Ascending aorta (tissue), 2 donors: ENCODE measurements at places on chromosomes 7 and 10. TPM values are rescaled to one million over a fixed set of nuclear protein-coding genes. Genes with fewer than 3 reads are reported as not detected.

GRCh38 chr7:16638282-16639280 lies 7.0 kb downstream of the ANKMY2 start:
- no peak for DNase-seq
- no peak overlapping the region for H3K27ac ChIP-seq

The MKX gene
- total RNA-seq = 15.8 TPM

DNA sequence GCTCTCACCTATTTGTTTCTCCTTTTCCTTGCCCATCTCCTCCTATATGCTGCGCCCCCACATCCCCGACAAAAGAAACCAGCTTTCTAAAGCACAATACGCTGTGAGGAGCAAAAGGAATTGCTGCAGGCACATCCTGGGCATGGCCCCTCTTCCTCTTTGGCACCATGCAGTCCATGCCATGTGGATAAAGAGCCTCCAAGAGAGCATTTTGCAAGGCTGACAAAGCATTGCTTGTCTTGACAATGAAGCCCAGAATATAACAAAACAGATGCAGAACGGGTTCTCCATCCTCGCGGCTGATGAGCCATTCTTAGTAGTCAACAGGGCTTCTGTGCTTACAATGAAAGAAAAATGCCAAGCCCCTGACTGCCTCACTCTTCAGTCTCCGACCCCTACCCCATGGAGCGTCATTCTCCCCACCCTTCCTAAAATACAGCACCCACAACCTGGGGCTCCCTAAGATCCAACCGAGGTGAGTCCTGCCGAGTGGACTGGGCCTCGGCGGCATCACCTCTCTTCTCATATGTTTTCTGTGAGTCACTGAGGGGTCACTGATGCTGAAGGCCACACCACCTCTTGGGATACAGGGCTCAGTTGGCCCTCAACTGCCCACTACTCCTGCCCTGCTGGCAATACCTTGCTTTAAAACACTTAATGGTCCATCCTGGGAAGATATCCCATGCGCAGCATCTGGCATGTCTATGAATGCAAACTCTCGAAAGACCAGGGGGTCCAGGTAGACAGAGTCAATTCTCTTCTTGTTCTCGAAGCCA lies 47.5 kb downstream of the GSDME start:
- H3K27ac ChIP-seq = no peak overlapping the region
- H3K36me3 ChIP-seq = peaks cover 13% of the 10 kb centered on the region
- no peak overlapping the region for H3K4me3 ChIP-seq
- DNase-seq = no peak
- H3K4me1 ChIP-seq = no peaks in the 10 kb centered on the region
- H3K27me3 ChIP-seq = no peaks in the 10 kb centered on the region

The MYPN gene
- total RNA-seq = not detected

GRCh38 chr7:525740-526139 lies 6.1 kb upstream of the PDGFA start:
- no peaks in the 10 kb centered on the region for H3K36me3 ChIP-seq
- peak; percentile 23 for DNase-seq
- peaks cover 16% of the 10 kb centered on the region for H3K4me1 ChIP-seq
- H3K4me3 ChIP-seq = no peak overlapping the region
- peak overlapping the region; percentile 29 for H3K27ac ChIP-seq
- H3K27me3 ChIP-seq = no peaks in the 10 kb centered on the region

The ZP3 gene
- total RNA-seq = 1.1 TPM

The PLXNA4 gene
- 27.1 TPM for total RNA-seq

GRCh38 chr7:139541600-139542307 lies 18.3 kb downstream of the CLEC2L start:
- no peaks in the 10 kb centered on the region for H3K4me1 ChIP-seq
- H3K36me3 ChIP-seq = no peaks in the 10 kb centered on the region
- H3K27me3 ChIP-seq = no peaks in the 10 kb centered on the region
- no peak overlapping the region for H3K27ac ChIP-seq

- peak; percentile 78 for DNase-seq
- H3K27ac ChIP-seq = peak overlapping the region; percentile 47
- H3K36me3 ChIP-seq = no peaks in the 10 kb centered on the region
- H3K4me3 ChIP-seq = peak overlapping the region; percentile 7
- peaks cover 23% of the 10 kb centered on the region for H3K4me1 ChIP-seq
Measured at GRCh38 chr10:70508912-70509756, 30.6 kb downstream of the PALD1 start.

- no peaks in the 10 kb centered on the region for H3K36me3 ChIP-seq
- no peak overlapping the region for H3K27ac ChIP-seq
- H3K27me3 ChIP-seq = no peaks in the 10 kb centered on the region
Measured at GRCh38 chr7:124322561-124322960, 289.7 kb upstream of the TMEM229A start.

- no peaks in the 10 kb centered on the region for H3K36me3 ChIP-seq
- H3K27me3 ChIP-seq = no peaks in the 10 kb centered on the region
- H3K27ac ChIP-seq = no peak overlapping the region
- no peaks in the 10 kb centered on the region for H3K4me1 ChIP-seq
- no peak overlapping the region for H3K4me3 ChIP-seq
Measured at GRCh38 chr10:75197066-75197465, 13.5 kb upstream of the VDAC2 start.

The ICA1 gene
- total RNA-seq = 18.3 TPM

DNA sequence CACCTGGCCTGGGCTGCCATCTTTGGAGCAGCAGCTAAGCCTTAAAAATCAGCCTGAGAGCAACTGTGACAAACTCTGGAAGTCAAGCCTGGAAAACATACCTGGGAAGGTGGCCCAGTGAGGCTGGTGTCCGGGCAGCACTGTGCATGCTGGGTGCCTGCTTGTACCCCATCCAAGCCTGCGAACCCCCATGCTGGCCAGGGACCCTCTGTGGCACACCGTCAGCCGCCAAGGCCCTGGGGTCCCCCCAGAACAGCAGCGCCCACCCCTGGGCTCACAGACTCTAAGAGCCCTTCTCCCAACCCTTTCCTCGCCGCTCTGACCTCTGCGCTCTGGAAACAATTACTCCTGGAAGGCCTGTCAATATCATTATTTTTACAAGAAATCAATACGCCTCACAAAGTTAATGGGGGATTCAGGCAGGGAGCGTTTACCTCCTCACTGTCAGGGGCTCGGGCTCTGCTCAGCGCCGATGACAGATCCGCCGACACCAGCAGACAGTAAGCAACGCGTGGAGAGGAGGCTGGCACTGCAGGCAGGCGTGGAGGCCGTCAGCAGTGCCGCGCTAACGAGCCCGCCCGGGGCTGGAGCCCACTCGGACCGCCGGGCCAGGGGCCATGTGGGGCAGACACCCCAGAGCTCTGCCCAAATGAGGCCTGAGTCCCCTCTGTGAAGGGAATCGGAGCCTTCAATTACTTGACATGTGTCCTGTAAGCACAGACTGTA lies 54.4 kb downstream of the EBF3 start:
- no peak overlapping the region for H3K4me3 ChIP-seq
- H3K27me3 ChIP-seq = no peaks in the 10 kb centered on the region
- DNase-seq = no peak

The COPS6 gene
- total RNA-seq = 18.1 TPM

DNA sequence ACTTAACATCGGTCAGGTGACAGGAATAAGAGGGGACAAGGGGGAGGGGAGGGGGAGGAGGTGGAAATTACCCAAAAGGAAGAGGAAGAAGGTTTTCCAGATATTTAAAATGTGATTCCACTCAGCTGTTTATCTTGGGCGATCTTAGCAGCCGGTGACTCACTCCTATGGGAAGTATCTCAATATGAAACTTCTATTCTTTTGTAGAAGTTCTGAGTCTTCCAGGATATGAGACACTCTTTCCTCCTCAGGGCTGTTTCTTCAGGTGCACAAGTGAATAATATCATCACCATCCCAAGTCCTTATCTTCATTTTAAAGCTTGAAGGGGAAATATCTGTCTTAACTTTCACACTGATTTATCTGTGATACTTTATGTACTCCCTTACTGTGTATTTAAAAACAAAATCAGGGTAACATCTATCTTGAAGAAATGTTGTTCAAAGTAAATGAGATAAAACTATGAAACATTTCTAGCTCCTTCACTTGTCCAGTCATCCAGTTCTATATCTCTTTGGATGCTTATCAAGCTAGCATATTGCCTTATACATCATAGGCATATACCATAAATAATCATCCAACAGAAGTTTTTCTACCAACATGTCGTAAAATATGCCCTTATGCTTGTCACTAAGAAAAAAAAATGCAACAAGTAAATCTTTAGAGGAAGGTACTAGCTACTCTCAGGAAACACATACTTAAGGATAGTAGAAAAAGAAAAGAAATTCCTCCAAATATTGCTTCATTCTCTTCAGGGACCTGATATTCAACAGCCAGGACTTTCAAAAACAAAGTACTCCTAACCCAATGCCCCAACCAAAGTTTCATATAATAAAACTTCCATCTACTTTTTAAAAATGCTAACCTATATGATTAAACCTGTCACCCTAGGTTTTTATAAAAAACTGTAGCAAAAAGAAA lies 13.7 kb downstream of the DOCK4 start:
- no peaks in the 10 kb centered on the region for H3K27me3 ChIP-seq
- no peak overlapping the region for H3K27ac ChIP-seq
- peaks cover 5% of the 10 kb centered on the region for H3K4me1 ChIP-seq
- no peaks in the 10 kb centered on the region for H3K36me3 ChIP-seq
- DNase-seq = no peak
- H3K4me3 ChIP-seq = no peak overlapping the region

- no peaks in the 10 kb centered on the region for H3K4me1 ChIP-seq
- H3K36me3 ChIP-seq = no peaks in the 10 kb centered on the region
- H3K4me3 ChIP-seq = peak overlapping the region; percentile 37
Measured at GRCh38 chr10:109457302-109457638, 466.0 kb downstream of the XPNPEP1 start.

GRCh38 chr7:19307554-19307953 lies 162.3 kb upstream of the FERD3L start:
- no peak for DNase-seq
- no peak overlapping the region for H3K27ac ChIP-seq
- no peaks in the 10 kb centered on the region for H3K36me3 ChIP-seq
- no peaks in the 10 kb centered on the region for H3K27me3 ChIP-seq

- no peak overlapping the region for H3K4me3 ChIP-seq
- H3K27me3 ChIP-seq = no peaks in the 10 kb centered on the region
- H3K27ac ChIP-seq = no peak overlapping the region
- DNase-seq = no peak
- H3K4me1 ChIP-seq = no peaks in the 10 kb centered on the region
Measured at GRCh38 chr10:71290806-71291527, 28.1 kb upstream of the SLC29A3 start.

GRCh38 chr10:128624656-128625530 lies 498.7 kb upstream of the MKI67 start:
- DNase-seq = no peak
- H3K4me1 ChIP-seq = no peaks in the 10 kb centered on the region
- no peaks in the 10 kb centered on the region for H3K36me3 ChIP-seq

DNA sequence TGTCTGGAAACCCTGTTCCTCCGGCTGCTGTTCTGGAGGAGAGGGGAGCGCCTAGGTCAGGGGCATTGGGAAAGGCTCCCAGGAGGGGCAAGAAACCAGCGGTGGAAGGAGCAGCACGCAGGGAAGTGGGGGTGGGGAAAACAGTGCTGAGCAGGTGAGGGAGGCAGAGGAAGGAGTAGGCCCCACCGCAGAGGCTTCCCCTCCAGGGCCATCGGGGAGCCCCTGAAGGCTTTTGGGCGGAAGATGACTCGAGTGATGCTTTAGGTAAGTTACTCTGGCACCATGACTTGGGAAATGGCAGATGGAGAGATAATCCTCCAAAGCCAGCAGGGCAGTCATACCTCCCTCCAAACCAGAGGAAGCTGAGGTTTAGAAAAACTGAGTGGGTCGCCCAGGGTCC lies 106.5 kb upstream of the ANLN start:
- H3K27ac ChIP-seq = no peak overlapping the region
- H3K36me3 ChIP-seq = no peaks in the 10 kb centered on the region
- no peak for DNase-seq
- no peaks in the 10 kb centered on the region for H3K27me3 ChIP-seq
- H3K4me3 ChIP-seq = no peak overlapping the region

DNA sequence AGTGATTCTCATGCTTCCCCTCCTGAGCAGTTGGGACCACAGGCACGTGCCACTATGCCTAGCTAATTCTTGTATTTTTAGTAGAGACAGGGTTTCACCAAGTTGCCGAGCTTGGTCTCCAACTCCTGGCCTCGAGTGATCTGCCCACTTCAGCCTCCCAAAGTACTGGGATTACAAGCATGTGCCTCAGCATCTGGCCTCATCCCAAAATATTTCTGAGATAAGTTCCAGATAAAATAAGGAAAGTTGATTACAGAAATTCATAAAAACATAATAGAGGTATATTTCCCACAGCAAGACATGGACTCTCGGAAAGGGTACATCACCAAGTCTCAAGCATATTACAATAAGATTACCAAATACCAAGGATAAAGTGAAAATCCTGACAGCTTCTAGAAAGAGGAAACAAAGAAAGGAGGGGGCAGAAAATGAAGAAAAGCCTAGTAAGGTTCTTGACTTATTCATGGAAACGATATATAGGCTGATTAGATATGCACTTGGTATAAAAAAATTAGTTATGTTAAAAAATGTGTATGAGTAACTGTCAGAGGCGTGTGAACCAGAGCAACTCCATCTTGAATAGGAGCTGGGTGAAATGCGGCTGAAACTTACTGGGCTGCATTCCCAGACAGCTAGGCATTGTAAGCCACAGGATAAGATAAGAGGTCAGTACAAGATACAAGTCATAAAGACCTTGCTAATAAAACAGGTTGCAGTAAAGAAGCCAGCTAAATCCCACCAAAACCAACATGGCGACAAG lies 35.0 kb downstream of the IQUB start:
- no peaks in the 10 kb centered on the region for H3K36me3 ChIP-seq
- no peak for DNase-seq
- H3K27ac ChIP-seq = no peak overlapping the region
- H3K4me1 ChIP-seq = peaks cover 3% of the 10 kb centered on the region
- H3K27me3 ChIP-seq = no peaks in the 10 kb centered on the region

The SMKR1 gene
- not detected for total RNA-seq

- H3K4me1 ChIP-seq = peaks cover 21% of the 10 kb centered on the region
- H3K4me3 ChIP-seq = peak overlapping the region; percentile 58
- no peak for DNase-seq
- H3K36me3 ChIP-seq = no peaks in the 10 kb centered on the region
Measured at GRCh38 chr7:47451851-47452205, 130.1 kb downstream of the TNS3 start.

DNA sequence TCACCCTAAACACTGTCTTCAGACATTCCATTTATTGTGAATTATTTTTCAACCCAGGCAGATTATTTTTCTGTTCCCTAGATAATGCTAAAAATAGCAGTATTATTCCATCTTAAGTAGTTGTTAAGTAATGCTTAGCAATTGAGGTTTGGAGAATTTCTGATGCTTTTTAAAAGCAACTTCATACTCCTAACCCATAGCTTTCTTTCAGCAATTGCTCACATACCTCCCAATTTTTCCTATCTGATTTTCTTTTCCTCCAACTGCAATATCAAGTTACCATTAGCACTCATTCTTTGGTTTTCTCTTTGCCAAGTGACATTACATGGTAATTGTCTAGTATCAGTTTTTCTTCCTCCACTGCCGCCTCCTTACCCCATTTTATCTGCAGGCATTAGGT lies 104.7 kb downstream of the GPR85 start:
- H3K4me3 ChIP-seq = no peak overlapping the region
- DNase-seq = no peak
- no peaks in the 10 kb centered on the region for H3K27me3 ChIP-seq
- no peaks in the 10 kb centered on the region for H3K4me1 ChIP-seq
- H3K36me3 ChIP-seq = no peaks in the 10 kb centered on the region
